ENCODE measurements at places on chromosomes 7 and 10.

DNA sequence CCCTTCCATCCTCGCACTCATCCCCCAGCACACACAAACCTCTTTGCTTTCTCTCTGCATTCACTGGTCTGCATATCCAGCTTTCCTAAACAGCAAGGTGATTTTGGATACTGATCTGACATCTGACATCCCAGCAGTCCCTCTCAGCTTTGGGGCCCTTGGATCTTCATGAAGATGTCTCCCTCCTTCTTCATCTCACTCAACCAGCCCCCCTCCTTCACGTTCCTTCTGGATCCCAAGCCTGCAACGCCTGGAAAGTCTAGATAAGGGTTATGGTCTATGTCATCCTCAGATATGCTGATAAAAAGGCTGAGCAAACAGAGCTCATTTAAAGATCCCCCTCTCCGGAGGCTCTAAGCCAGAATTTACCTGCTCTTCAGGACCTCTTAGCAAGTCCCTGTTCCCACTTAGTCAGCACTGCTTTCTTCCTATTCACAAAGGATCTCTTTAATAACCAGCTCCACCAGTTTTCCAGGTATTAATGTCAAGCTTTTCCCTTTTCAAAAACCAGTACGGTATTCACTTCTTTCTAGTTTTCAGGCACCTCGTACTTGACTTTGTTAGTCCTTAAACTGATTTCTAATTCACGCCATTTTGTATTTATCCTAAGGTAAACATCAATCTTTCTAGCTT is 38.9 kb downstream of the CREB3L2 start:
- no peak for DNase-seq

DNA sequence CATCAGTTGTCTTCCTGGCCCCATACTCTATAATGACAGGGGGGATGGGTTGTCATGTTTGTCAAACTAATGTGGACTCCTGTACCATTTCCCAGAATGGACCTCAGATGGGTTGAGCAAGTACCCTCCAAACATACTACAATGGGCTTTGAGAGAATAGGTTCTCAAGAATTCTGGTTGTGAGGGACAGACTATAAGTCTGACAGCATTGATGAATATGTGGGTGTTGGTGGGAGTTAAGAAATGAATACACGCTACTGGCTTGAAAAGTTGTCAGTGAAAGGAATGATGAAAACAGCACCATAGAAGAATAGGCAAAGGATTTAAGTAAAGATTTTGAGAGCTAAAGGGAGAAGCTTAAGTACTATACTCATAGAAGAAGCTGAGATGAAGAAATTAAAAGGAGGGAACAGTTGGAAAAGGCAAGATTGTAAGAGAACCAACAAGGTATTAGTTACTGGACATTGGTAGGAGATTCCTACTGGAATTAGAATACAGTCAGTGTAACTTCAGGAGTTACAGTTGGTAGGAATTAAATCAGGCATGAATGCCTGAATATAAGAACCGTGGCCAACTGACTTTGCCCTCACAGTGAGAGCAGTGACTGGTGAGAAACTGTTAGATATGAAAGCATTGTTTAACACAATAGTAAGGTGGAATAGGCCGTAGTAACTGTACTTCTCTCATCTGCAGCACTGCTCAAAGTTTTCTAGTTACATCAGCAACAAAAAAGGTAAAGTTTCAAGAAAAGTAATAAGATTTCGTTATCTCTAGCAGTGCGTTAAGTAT is 86.3 kb downstream of the LCOR start:
- no peak for DNase-seq

- DNase-seq: peak; percentile 95
Measured at GRCh38 chr10:33506838-33507661, 172.6 kb upstream of the NRP1 start.

- DNase-seq: no peak
Measured at GRCh38 chr10:2005546-2005945, 268.2 kb upstream of the ADARB2 start.

DNA sequence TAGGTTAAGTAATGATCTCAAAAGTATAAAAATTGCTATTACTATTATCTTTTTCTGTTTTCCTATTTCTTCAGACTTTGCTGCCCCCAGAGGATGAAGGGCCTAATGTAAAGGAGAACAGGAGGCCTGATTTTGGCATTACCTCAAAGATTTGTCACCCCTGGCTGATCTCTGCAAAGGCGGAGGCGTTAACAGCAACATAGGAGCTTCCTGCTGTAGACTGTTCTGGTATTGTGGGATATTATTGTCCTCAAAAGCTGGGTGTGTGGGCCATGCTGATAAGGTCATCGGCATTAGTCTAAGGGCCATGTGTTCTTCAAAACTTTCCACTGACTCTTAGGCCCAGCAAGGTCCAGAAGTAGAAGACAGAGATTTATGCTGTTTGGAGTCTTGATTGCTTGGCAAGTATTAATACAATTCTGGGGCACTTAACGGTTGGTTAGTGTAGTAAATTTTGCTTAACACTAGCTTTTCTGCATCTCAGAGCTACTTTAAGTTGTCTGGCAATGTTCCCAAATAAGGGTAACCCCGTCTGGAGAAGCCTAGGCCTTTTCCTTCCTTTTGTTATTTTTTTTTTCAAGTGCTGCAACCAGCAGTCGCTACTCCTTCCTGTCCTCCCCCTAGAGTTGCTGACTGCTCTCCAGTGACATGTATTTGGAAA is 14.0 kb upstream of the ENTPD1 start:
- peak; percentile 87 for DNase-seq

DNA sequence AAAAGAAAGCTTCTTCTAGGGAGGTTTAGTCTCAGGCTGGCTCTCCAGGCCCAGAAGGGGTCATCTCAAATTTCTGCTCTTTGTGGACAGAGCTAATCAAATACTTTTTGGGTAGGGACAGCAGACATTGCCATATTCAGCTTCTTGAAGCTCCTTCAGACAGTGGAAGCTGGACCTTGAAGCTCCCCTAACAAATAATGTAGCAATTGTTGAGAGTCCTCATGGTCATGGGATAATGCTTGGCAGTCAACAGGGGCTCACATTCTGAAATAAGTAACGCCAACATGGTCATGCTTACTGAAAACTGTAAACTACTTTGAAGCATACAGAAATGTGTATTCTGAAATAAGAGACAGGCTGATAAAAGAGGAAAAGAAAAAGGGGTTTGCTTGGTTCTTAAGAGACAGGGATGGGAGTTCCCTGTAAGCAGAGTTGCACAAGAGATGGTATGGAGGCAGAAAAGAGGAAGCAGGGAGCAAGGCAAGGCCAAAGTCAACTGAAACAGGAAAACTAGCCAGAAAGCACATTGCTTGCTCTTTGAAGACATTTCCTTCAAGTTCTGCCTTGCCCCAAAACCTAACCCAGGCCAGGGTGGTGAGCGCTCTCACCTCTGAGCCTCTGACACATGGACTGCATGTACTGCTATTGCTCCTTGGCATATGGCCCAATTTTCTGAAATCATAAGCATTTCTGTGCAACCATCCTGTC is 53.1 kb upstream of the KMT2E start:
- DNase-seq: peak; percentile 93

- DNase-seq: no peak
Measured at GRCh38 chr10:43230909-43231522, 35.8 kb downstream of the RASGEF1A start.

DNA sequence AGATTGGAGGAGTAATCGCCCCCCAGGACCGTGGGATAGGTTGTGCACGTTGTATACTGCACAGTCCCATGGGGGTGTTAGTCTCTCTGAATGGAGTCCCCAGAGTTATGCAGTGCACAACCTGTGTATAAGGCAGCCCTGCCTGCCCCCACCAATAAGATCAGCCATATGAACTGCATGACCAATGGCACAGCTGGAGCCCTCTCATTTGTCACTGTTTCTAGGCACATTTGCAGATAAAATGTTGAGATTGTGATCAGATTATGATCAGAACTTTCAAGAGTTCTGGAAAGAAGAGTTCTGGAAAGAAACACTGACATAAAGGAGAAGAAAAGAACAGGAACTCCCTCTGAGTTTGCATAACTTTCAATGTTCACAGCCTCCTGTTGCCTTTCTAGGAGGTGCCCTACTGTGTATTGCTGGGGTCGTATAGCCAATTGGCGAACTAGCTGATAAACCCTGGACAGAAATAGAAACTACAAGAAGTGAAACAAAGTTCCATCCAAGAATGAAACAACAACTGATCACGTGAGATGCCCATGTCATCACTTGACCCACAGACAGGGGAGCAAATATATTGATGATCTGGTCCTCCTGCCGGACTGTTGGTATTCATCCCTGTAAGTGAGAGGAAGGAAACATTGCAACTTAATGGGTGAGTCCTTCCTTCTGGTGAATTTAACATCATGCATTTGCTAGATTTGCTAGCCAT is 49.6 kb upstream of the TOMM7 start:
- DNase-seq: no peak

DNA sequence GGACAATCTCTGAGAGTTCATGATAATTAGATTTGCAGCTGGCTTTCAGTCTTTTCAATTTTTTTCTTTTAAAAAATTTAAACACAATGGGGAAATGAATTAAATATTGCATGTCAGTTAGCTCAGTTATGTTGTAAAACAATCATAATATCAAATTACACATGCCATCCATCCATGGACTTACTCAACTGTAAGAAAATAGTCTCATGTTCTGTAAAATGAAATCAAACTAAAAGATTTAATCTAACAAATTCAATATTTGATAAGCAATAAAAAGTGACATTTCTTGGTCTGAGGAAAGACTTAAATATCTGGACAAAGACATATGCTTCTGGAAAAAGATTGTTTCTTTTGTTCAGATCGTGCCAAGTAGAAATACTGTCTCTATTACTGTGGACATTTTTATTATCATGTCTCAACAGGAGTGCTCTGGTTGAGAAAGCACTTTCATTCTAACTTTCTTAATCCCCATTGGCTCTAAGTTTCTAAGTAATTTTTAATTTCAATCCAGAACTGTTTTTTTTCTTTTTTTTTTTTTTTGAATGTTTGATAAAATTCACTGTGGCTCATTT is 179.2 kb upstream of the FAM3C start:
- DNase-seq: no peak

GRCh38 chr7:13091974-13092707 is 404.7 kb downstream of the ARL4A start:
- no peak for DNase-seq

DNA sequence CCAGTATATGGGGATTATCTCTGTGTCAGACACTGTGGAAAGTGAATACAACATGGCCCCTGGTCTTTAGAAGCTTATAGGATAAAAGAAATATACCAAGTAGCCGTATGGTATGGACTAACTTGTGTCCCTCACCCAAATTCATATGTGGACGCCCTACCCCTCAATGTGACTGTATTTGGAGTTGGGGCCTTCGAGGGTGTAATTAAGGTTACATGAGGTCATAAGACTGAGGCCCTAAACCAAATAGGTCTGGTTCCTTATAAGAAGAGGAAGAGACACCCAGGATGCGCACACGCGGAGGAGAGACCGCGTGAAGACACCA is 36.3 kb downstream of the ASB13 start:
- no peak for DNase-seq

GRCh38 chr7:46658281-46658680 is 737.2 kb upstream of the IGFBP3 start:
- DNase-seq: no peak

GRCh38 chr10:6431861-6432260 is 148.2 kb downstream of the PRKCQ start:
- no peak for DNase-seq

All from suppressor macrophage treated with lipopolysaccharide for 1 hour (primary cell).